ENCODE measurements at places on chromosomes 6 and 20. TPM values are rescaled to one million over a fixed set of nuclear protein-coding genes. Genes with fewer than 3 reads are reported as not detected.

Gene ENPP5
- not detected for total RNA-seq

Gene CALHM6
- 0.33 TPM for total RNA-seq

Gene MAPK14
- 89.3 TPM for total RNA-seq

Gene TGM3
- total RNA-seq, result not detected

Gene TPBG
- 16.3 TPM for total RNA-seq

Gene SRSF12
- total RNA-seq, result not detected

Gene THBS2
- 2.0 TPM for total RNA-seq

Gene CST5
- total RNA-seq, result not detected

Gene SCUBE3
- total RNA-seq, result 1.7 TPM

Gene HLA-DQB1
- not detected for total RNA-seq

Gene CALHM5
- 7.8 TPM for total RNA-seq

Gene C20orf202
- 0.33 TPM for total RNA-seq

Gene DAAM2
- total RNA-seq, result 0.10 TPM

Gene FLRT3
- total RNA-seq, result 0.96 TPM

Gene COX7A2
- total RNA-seq, result 189 TPM

Gene ACOT13
- total RNA-seq, result 5.2 TPM

Gene MYCT1
- 181 TPM for total RNA-seq

Gene WFDC2
- total RNA-seq, result not detected

Gene SLC12A5
- total RNA-seq, result 1.6 TPM

Gene GMPR
- 17.6 TPM for total RNA-seq

Gene SAMD5
- 1.3 TPM for total RNA-seq

Gene KCNK16
- not detected for total RNA-seq

Gene BPI
- not detected for total RNA-seq

Gene FAM209A
- not detected for total RNA-seq

Gene HLA-DMB
- 0.96 TPM for total RNA-seq

Gene NKX2-2
- total RNA-seq, result not detected

Gene RBBP8NL
- not detected for total RNA-seq

Gene F13A1
- not detected for total RNA-seq

Gene FOXA2
- not detected for total RNA-seq
